ENCODE measurements at places on chromosomes 7 and 10.

DNA sequence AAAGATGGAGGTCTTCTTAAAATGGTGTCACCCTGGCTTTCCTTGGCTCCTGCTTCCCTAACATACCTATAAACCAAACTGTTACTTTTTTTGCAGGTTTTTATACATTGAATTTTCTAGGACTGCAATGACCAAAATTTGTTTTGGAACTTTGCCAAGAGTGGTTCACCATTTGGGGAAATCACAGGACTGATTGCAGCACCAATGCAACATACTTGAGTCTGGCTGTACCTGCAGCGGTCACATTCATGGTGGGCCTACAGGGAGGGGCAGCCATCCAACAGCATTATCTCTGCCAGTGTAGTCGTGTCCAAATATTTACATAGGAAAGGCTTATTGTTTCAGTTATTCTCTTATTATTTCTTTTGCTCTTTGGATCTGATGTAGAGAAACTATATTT, 69.0 kb downstream of the HACD1 start:
- no peak for DNase-seq

DNA sequence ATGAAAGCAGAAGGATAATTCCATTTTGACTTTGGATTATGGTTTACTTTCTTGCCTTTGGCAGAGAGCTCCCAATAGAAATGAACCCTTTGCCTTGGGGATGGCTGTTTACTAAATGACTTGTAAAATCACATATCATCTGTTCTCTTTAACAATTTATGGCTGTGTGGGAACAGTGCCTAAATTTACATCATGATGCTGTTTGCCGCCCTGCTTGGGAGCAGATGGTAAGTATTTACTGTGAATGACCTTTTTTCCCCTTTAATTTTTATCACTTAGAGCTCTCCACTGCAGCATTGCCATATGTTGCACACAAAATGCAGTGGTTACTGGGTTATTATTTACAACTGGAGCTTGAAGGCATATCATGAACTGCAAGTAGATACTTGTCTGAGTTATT, 13.4 kb downstream of the HEPACAM2 start:
- no peak for DNase-seq

DNA sequence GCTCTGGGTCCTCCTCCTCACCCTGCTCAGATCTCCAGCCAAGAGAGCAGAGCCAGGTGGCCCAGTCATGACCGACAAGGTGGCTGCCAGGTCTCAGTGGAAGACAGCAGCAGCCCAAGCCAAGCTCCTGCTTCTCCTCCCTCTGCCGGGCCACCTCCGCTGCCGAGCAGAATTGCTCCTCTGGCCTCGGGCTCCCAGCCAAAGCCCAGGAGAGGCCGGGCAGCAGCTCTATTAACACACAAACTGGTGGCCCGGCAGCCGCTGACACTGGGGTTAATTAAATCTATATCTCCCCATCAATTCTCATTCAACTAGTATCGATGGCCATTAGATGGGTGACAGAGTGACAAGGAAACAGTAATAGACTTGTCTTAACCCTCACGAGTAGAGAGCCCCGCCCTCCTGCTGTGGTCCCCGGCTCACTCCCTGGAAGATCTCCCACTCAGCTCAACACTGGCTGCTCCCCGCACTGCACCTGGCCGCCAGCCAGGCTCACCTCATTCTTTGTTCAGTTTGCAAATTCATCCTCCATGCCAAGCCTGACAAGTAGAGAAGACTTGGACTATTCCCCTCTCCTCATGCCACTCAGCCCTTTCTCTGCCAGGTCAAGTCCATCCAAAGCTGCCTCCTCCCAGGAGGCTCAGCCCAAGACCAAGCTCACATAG, 74.1 kb upstream of the UNC5B start:
- no peak for DNase-seq

DNA sequence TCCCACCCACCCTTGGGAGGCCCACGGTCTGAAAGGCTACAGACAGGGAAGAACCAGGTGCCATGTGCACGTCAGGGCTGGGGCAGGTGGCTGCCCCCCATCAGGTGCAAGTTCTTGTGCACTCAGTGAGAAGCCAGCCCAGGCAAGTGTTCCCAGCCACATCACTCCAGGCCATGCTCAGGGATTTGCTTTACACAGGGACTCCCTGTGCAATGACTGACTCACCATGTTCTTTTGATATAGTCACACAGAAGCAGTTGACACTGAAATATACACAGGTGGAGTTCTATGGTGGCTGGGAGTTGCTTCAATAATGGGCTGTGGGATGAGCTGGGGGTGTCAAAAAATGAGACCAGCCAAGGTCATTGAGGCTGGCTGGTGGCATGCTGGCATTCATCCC, 8.0 kb upstream of the CHST15 start:
- no peak for DNase-seq

- DNase-seq: no peak
Observed at GRCh38 chr7:149732111-149732561, 41.3 kb downstream of the ZNF467 start.

- DNase-seq: no peak
Observed at GRCh38 chr7:10888861-10889260, 84.8 kb upstream of the PHF14 start.

- no peak for DNase-seq
Observed at GRCh38 chr7:37341033-37341630, 107.5 kb downstream of the ELMO1 start.

DNA sequence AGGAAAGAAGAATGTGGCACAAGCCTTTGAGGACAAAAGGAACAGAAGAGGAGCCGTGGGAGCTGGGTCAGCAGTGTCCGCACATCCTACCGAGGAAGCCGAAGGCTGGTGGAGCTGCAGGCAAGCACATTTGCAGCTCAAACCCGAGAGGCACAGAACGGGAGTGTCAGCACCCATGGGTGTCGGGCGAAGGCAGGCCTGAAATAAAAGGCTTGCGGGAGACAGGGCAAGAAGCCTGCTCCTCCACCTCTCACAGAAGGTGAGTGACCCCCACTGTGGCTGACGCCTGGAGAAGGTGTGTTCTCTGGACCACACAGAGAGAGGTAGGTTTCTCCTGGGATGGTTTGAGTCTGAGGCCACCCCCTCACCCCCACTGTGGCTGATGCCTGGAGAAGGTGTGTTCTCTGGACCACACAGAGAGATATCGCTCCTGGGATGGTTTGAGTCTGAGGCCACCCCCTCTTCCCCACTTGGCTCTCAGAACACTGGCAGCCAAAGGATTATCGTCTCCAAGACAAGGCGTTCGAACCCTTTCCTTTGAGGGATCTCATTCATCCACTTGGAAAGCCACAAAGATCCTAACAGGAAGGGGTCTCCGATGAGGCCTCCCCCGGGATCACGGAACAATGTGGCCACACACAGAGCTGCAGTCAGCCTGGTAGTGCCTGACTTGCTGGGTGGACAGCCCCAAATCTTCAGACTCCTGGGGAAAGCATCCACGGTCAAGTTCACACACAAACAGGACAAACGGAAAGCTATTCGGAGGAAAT, 21.6 kb upstream of the GTPBP4 start:
- DNase-seq: no peak
